ENCODE measurements at places on chromosomes 12 and 14.

- peak; percentile 24 for DNase-seq
Measured at GRCh38 chr14:100476012-100476822, 111.0 kb downstream of the BEGAIN start.

DNA sequence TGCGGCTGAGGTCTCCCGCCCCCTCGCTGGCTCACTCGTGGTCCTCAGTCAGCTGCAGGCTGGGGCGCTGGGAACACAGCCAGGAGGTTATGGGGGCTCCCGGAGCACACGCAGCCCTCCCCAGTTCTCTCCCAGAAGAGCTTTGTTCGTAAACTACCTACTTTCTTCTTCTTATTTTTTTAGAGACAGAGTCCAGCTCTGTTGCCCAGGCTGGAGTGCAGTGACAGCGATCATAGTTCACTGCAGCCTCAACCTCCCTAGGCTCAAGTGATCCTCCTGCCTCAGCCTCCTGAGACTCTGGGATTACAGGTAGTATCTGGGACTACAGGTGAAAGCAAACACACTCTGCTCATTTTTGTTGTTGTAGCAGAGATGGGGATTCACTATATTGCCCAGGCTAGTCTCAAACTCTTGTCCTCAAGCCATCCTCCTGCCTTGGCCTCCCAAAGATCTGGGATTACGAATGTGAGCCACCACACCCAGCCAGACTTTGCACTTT, 15.5 kb upstream of the PLA2G1B start:
- no peak for DNase-seq

GRCh38 chr14:102071283-102071998, 15.4 kb downstream of the HSP90AA1 start:
- DNase-seq, result no peak

DNA sequence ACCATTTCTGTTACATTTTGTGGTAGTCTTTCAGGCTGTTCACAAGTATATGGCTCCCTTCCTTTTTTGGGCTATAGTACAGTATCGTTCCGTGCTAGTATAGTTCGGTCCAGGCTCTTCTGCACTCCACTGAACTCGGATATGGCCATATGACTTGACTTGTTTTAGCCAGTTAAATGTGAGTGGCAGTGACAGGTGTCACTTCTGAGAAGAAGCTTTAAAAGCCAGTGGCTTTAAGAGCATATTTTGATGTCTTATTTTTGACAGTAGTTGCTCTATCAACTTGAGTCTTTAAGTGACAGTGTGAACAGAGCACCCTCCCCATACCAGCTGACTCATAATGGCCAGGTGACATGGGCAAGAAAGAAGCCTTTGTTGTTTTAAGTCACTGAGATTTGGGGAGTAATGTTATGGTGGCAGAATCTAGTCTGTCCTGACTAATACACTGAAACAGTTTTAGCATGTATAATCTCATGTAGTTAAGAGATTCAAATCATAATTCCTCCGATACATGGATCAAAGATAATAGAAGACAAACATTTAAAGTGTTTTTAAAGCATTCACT, 64.6 kb downstream of the ANO4 start:
- DNase-seq, result no peak

DNA sequence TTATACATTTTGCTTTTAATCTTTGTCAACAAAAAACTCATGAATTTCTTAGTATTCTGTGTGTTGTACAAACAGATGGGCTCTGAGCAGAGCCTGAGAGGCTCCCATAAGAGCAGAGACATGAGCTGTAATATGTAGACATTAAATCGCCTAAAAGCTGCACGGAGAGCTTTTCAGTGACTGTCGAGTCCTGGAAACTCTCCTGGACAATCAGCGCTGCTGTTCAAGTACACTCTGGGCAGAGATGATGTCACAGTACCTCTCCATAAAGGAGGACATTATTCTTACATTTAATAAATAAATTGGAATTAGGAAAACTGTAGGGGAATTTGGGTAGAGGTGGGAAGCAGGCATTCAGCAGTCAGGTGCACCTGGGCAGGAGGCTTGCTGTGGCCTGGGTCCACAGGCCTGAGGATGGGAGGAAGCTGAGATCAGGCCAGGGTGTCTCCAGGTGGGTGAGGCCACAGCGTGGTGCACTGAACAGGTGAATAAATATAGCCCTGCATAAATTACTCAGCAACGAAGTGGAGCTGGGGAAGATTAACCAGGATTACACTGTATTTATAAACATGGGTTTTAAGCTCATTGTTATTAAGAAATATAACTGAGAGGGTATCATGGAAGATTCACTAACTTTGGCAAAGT, 13.3 kb upstream of the TCL1A start:
- DNase-seq, result no peak

DNA sequence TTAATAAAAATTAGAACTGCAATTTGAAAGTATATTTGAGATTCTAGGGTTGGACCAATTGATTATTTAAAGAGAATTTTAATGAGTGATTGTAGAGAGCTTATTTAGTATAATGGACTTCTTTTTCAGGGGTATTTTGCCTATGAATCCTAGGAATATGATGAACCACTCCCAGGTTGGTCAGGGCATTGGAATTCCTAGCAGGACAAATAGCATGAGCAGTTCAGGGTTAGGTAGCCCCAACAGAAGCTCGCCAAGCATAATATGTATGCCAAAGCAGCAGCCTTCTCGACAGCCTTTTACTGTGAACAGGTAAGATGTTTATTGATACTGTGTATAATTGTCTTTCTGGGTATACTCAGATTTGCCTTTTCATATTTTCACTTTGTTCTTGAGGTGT, 35.9 kb upstream of the KCNMB4 start:
- no peak for DNase-seq

GRCh38 chr12:41039461-41039860, 148.7 kb upstream of the PDZRN4 start:
- DNase-seq, result no peak

DNA sequence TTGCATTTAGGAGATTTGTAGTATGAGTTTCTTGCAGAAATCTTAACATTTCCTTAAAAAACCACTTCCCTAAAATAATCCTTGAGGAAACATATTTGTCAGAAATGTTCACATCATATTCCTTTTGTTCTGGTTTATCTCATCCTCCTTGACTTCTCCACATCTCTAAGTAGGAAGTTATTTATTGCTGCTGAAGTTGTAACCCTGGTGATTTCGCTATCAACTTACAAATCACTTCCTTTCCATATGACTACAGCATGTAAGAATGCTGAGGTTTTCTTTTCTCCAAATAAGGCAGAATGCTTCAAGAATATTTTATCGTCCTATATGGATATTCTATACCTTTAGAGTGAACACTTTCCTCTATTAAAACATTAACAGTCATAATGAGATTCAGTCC, 751.7 kb downstream of the NRXN3 start:
- DNase-seq, result no peak

DNA sequence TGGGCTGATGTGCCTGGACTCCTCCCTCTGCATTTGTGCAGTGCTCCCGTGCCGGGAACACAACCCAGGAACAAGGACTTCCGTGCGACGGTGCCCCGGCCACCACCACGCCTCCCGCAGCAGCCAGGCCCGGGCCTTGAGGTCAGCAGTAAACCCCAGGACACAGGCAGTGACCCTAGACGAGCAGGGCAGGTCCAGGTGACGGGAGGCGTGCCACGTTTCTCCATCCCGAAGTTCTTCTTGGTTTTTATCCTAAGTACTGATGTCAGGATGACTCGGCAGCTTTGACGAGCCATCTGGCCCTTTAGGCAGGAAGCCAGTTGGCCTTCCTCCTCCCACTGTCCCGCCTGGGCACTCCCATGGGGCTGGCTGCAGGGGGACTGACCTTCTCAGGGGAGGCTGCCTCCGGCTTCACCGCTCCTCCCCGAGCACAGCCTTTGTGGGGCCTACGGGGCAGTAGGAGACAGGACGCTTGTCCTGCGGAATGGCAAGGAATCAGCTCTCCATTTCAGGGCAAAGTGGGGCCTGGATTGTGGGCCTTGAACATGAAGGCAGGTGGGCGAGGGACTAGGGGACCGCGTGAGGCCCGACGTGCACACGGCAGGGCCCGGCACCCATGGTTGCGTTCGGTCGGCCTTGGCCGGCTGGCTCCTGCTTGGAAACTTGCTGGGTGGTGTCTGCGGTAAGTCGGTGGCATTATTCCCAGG, 94.1 kb downstream of the FBXL14 start:
- no peak for DNase-seq

DNA sequence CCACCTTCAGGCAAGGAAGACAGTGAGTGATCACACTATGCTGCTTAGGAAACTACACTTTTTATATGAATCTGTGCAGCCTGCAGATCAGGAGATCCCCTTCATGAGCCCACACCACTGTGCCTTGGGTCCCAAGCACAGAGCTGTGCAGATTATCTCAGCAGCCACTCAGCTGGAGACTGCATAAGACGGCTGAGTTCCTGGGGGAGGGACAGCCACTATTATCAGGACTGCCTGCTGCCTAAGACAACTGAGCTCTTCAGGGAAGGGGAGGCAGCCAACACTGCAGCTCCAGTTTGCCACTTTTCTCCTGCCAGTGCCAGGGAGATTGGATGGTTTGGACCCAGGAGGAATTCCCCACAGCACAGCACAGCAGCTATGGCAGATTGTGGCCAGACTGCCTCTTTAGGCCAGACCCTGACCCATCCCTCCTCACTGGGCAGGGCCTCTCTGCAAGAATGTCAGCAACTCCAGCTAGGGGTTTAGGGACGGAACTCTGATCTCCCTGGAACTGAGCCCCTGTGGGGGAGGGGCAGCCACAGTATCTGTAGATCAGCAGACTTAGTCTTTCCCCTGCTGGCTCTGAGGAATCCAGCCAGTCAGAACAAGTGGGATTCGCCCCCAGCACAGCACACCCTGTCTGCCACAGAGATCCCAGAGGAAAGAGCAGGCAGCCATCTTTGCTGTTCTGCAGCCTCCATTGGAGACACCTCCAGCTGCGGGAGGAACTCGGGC, 141.3 kb downstream of the KLHL28 start:
- no peak for DNase-seq

DNA sequence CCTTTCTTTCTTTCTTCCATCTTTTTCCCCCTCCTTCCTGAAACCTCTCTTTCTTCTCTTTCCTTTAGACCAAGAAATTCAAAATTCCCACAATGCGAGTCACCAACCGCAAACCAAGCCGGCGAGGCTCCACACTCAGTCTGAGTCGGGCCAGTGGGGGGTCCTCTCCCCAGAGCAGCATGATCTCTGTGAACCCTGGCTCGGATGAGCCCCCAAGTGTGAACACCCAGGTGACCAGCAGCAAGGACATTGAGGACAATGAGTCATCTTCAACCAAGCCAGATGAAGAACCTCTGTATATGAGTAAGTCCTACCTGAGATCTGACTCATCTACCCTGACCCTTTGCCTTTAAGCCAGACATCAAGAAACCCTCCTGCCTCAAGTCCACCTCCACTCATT, 88.6 kb upstream of the TMEM233 start:
- DNase-seq, result no peak

DNA sequence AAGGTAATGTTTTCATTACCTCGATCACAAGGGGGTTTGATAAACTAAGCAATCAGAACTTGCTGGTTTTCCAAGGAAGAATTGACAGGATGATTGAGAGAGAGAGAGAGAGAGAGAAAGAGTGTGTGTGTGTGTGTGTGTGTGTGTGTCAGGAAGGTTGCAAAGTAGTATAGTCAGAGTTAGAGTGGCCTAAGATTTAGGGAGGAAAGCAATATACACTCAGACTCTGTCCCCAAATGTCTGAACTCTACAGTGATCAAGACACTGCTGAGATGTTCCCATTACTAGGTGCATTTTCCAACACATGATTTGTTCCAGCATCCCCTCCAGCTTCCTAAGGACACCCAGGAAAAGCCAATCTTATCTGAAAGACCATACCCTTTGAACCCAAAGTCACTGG, 1074.1 kb downstream of the BCL11B start:
- no peak for DNase-seq

- DNase-seq, result no peak
Measured at GRCh38 chr12:2234091-2234490, 181.3 kb downstream of the CACNA1C start.

- no peak for DNase-seq
Measured at GRCh38 chr14:93950948-93951634, 23.9 kb downstream of the FAM181A start.

DNA sequence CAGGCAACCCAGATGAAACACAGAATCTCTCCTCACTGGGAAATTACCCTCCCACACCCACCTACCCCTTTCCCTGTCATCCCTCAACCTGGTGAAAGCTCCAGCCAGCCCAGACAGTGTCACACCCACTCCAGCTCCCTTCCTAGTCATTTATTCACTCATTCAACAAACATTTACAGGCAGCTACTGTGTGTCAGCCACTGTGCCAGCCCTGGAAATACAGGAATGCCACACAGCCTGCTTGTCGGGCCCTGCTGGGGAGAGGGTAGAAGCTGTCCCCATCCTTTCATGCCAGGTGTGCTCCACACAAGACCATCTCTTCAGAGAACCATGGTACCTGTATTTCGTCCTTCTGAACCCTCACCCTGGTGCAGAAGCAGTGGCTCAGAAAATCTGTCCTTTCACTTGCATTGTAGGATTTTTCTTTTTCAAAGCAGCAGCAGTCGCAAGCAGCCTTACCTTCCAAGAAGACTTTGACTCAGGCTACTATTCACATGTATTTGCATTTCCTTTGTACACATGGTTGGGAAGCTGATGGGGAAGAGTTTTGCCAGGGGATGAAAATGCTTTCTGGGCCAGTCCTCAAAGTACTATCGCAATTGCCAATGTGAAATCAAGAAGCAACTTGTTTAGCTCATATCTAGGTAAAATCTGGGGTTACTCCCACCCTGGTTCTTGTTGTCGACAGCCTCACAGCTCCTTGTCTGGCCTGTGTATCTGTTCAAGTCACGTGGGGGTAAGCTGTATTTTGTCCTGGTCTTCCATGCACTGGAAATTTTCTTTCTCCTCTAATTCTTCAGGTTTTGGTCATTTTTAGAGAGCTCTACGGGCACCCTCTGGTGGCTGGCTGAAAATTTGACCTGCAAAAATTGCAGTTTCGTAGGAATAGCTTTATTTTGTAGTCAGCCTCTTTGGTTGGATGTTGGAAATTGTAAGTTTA, 147.4 kb upstream of the EGLN3 start:
- peak; percentile 47 for DNase-seq

GRCh38 chr14:44662250-44662891, 155.3 kb upstream of the FSCB start:
- DNase-seq, result no peak

GRCh38 chr12:113370923-113371682, 12.7 kb downstream of the PLBD2 start:
- DNase-seq, result no peak

GRCh38 chr14:21278632-21279031, 1.3 kb upstream of the RPGRIP1 start:
- DNase-seq, result no peak

- DNase-seq, result peak; percentile 76
Measured at GRCh38 chr12:121801595-121802484, 2.0 kb upstream of the SETD1B start.

GRCh38 chr12:67352682-67353081, 83.5 kb downstream of the CAND1 start:
- DNase-seq, result no peak

GRCh38 chr12:85156569-85156968, 120.4 kb downstream of the LRRIQ1 start:
- DNase-seq, result no peak

- DNase-seq, result no peak
Measured at GRCh38 chr14:21454843-21455544, 929 bp downstream of the CHD8 start.

Data from spinal cord (tissue), 10 donors.